ENCODE measurements at places on chromosomes 3 and 15. TPM values are rescaled to one million over a fixed set of nuclear protein-coding genes. Genes with fewer than 3 reads are reported as not detected.

Gene GOLGA8N
- 8.8 TPM for total RNA-seq

Gene UACA
- 28.2 TPM for total RNA-seq

Gene AHSG
- 0.13 TPM for total RNA-seq

Gene ADAMTSL3
- total RNA-seq = 22.8 TPM

GRCh38 chr3:155496206-155496605 is 202.7 kb upstream of the STRIT1 start:
- DNase-seq = no peak

- no peak for DNase-seq
Measured at GRCh38 chr3:172134352-172134751, 95.0 kb downstream of the FNDC3B start.

GRCh38 chr15:63915209-63915872 is 81.6 kb upstream of the HERC1 start:
- no peak for DNase-seq

- no peak for DNase-seq
Measured at GRCh38 chr3:182800508-182800907, 7.2 kb downstream of the ATP11B start.

DNA sequence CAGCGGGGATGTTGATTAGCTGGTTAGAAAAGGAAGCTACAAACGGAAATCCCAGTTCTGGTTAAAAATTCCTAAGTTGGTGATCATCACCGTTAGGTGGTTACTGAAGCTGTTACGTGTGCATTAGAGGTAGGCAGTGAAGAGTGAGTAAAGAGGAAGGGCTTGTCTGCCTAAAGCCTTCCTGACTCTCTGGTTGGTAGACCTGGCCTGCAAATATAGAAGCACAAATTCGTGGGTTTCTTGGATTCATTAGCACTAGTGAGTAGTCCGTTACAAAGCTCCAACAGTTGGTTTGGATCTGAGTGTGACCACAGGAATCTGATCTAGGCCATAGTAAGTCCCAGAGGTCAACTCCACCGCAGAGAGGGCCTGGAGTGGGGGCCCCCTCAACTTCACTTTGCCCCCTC is 174.0 kb upstream of the TP63 start:
- no peak for DNase-seq

GRCh38 chr3:82081351-82081750 is 319.9 kb upstream of the GBE1 start:
- no peak for DNase-seq

- peak; percentile 68 for DNase-seq
Measured at GRCh38 chr3:32398531-32398930, 6.9 kb downstream of the CMTM7 start.

GRCh38 chr15:70290708-70291107 is 193.0 kb upstream of the TLE3 start:
- DNase-seq = no peak

- DNase-seq = no peak
Measured at GRCh38 chr15:100801256-100801900, 78.3 kb upstream of the ALDH1A3 start.

- no peak for DNase-seq
Measured at GRCh38 chr3:111652492-111653180, 57.5 kb upstream of the ZBED2 start.

GRCh38 chr3:108565506-108565905 is 23.7 kb downstream of the CIP2A start:
- no peak for DNase-seq
